ENCODE measurements at places on chromosomes 3 and 15.

GRCh38 chr3:57956119-57956832 lies 51.9 kb upstream of the FLNB start:
- peak overlapping the region; percentile 31 for H3K27ac ChIP-seq
- no peak overlapping the region for H3K4me3 ChIP-seq
- H3K4me1 ChIP-seq, result peaks cover 61% of the 10 kb centered on the region
- no peaks in the 10 kb centered on the region for H3K27me3 ChIP-seq
- ATAC-seq, result no peak
- H3K36me3 ChIP-seq, result no peaks in the 10 kb centered on the region

DNA sequence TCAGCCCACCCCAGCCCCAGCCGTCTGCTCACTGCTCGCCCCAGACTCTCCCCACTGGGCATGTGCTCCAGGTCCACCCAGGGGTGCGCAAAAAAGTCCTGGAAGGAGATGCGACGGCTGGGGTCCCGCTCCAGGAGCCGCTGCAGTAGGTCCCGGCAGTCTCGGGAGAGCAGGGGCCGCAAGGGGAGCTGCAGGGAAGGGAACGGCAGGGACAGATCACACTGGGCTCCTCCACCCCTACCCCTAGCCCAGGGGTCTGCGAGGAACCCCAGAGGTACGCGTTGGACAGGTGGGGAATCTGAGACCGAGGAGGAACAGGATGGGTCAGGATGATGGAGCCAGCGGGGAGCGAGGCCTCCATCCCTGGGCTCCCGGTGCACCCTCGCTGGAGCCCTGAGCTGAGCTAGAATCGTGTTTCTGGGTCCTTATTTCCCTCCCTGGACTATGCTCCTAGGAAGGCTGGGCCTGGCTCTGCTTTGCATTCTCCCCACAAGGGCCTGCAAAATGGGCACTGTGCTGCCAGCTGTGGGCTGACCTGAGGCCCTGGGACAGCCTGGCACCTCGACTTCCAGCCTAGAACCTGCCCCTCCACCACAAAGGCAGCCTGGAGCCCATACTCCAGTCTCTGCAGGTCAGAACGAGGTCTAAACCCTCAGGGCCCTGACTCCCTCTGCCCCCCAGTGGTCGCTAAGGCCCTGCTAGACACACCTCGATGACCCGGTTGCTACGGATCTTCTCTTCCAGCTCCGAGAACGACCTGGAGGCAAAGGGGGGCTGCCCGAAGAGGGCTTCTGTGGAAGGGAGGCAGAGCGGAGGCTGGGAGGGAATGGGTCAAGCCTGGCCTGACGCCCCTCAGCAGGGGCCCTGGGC lies 3.2 kb downstream of the ULK3 start:
- ATAC-seq, result no peak
- no peak overlapping the region for H3K4me3 ChIP-seq
- no peak overlapping the region for H3K27ac ChIP-seq

DNA sequence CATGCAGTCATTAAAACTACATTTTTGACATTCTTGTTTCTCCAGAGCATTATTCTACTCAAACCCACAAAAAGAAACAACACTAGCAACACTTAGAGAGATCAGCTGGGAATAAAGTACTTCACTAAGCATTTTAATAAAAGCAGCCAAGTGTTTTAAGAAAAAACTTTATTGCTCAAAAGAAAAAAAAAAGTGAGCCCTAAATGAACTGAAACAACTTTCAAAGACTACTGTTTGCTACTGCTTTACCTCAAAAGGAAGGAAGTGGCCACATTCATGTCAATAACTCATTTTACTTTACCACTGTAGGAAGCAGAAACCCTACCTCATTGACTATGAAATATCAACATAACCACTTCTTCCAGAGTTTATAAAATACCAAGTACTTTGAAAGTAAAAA lies 91.3 kb downstream of the UACA start:
- no peak overlapping the region for H3K27ac ChIP-seq
- H3K4me1 ChIP-seq, result peaks cover 12% of the 10 kb centered on the region
- ATAC-seq, result no peak
- no peak overlapping the region for H3K4me3 ChIP-seq

- H3K27ac ChIP-seq, result no peak overlapping the region
- no peaks in the 10 kb centered on the region for H3K27me3 ChIP-seq
- no peaks in the 10 kb centered on the region for H3K4me1 ChIP-seq
- H3K36me3 ChIP-seq, result no peaks in the 10 kb centered on the region
- ATAC-seq, result no peak
- H3K4me3 ChIP-seq, result no peak overlapping the region
These were observed 264.3 kb upstream of the ARHGEF26 start for GRCh38 chr3:153856932-153857331.

GRCh38 chr3:10012106-10012505 lies 14.1 kb upstream of the FANCD2 start:
- H3K27ac ChIP-seq, result peak overlapping the region; percentile 83
- H3K27me3 ChIP-seq, result no peaks in the 10 kb centered on the region
- no peaks in the 10 kb centered on the region for H3K36me3 ChIP-seq
- no peak overlapping the region for H3K4me3 ChIP-seq
- no peak for ATAC-seq

- ATAC-seq, result no peak
- no peaks in the 10 kb centered on the region for H3K27me3 ChIP-seq
- H3K36me3 ChIP-seq, result no peaks in the 10 kb centered on the region
- no peak overlapping the region for H3K4me3 ChIP-seq
- no peak overlapping the region for H3K27ac ChIP-seq
These were observed 1129.6 kb downstream of the OTOL1 start for GRCh38 chr3:162626172-162626571.

GRCh38 chr15:52295421-52296001 lies at the start of gene MYO5C:
MYO5C (minus strand) TSS chr15:52295804; CDS start chr15:52295636, 168 bp downstream.
- H3K27ac ChIP-seq, result no peak within 1 kb of the TSS
- H3K36me3 ChIP-seq, result no peaks in the 10 kb centered on the region
- H3K4me1 ChIP-seq, result peaks cover 17% of the 10 kb centered on the region
- peaks cover 19% of the 10 kb centered on the region for H3K27me3 ChIP-seq

DNA sequence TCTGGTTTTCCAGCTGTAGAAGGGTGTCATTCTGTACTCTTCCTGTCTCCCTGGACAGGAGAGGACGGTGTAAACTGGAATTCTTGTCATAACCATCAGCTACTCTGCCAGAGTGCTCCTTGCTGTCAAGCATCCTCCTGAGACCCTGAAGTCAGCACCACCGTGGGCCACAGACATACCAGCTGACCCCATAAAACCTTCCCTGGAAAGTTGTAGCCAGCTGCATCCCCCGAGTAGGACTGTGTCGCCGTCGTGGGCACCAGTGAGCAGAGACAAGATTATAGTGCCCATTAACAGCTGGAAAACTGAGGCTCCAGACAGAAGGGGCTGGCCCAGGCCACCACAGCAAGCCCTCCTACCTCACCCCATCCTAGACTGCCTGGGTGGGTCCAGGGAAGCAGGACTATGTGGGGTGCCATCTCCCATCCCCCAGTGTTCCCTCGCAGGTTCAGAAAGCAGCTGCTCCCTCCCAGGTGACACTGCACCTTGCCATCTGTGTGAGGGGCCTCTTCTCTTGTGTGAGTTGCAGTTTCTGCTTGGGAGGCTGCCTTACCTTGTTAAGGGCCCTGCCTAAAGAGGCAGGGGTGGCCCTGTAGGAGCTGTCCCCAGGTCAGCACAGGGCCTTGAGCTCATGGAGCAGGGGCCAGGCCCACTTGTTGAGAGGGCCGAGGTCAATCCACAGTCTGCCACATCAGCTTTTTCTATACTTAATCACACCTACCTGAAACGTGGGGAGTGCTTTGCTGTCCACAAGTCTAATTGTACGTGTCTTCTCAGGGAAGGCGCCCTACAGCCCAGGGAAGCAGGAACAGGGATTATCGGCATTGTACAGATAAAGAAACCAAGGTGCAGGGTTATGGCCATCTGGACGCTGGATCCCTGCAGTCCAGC lies 191.9 kb upstream of the LINGO1 start:
- H3K27ac ChIP-seq, result no peak overlapping the region
- H3K27me3 ChIP-seq, result peaks cover 48% of the 10 kb centered on the region
- peaks cover 8% of the 10 kb centered on the region for H3K4me1 ChIP-seq
- no peak for ATAC-seq
- H3K36me3 ChIP-seq, result no peaks in the 10 kb centered on the region
- H3K4me3 ChIP-seq, result no peak overlapping the region

GRCh38 chr3:132593947-132594323 lies 3.1 kb upstream of the ACKR4 start:
- ATAC-seq, result no peak
- H3K27me3 ChIP-seq, result no peaks in the 10 kb centered on the region
- H3K4me1 ChIP-seq, result no peaks in the 10 kb centered on the region
- peaks cover 42% of the 10 kb centered on the region for H3K36me3 ChIP-seq

- H3K27ac ChIP-seq, result no peak overlapping the region
- H3K4me3 ChIP-seq, result no peak overlapping the region
- H3K4me1 ChIP-seq, result no peaks in the 10 kb centered on the region
- no peaks in the 10 kb centered on the region for H3K27me3 ChIP-seq
These were observed 15.0 kb upstream of the ZBED2 start for GRCh38 chr3:111610189-111610588.

DNA sequence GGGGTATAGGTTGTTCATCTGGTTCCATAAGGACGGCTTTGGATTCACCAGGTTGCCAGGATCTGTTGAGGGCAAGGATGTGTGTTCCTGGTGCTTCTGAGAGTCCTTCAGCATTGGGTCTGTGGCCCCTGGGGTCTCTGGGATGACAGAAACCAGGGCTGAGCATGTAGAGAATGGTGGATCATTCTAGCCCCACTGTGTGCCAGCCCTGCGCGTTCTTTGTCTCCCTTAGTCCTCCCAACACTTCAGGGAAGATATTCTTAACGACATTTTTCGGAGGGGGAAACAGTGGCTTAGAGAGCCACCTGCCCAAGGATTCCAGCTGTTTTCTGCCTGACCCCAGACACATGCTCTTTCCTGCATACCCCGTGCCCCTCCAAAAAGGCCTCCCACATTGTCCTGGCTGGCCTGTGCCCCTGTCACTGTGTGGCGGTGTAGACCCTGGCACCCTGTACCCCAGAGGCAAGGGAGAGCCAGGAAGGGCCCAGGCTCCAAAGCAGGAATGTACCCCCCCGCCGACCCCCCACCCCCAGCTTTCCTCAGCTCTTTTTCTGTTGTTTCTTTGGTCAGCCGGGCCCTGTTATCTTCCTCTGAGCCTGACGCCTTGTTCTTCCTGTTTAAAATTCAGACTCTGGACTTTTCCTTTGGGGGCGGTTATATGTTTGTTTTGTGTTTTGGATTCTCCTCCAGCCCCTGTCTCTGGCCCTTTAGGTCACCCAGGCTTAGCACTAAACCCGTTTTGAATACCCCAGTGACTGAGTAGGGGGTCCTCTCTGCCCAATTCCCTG lies 57.8 kb upstream of the SMAD6 start:
- no peak for ATAC-seq
- no peaks in the 10 kb centered on the region for H3K36me3 ChIP-seq
- peak overlapping the region; percentile 48 for H3K27ac ChIP-seq
- peaks cover 17% of the 10 kb centered on the region for H3K4me1 ChIP-seq
- no peaks in the 10 kb centered on the region for H3K27me3 ChIP-seq

DNA sequence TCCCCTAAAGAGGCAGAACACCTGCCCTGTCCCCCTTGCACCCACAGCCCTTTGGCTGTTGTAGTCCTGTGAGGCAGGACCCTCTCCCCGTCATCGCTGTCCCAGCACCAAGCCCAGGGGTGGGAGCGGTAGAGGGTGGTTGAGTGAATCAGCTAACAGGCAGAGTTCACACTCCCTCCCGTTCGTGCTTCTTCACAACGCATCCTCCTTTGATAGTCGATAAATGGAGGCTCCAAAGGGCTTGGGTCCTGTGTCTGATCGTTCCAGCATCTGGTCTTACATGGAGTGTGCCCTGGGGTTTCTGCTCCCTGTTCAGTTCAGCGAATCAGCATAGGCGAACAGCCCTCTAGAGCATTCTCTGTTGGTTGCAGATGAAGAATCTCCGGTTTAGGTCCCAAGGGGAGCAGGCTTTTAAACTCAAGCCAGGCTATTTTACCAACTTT lies 820 bp upstream of the HMCES start:
- H3K27ac ChIP-seq, result peak overlapping the region; percentile 76
- no peaks in the 10 kb centered on the region for H3K27me3 ChIP-seq
- H3K4me1 ChIP-seq, result peaks cover 38% of the 10 kb centered on the region
- no peaks in the 10 kb centered on the region for H3K36me3 ChIP-seq

GRCh38 chr3:37715358-37715757 lies 146.3 kb upstream of the CTDSPL start:
- no peaks in the 10 kb centered on the region for H3K4me1 ChIP-seq
- no peak for ATAC-seq
- H3K4me3 ChIP-seq, result no peak overlapping the region
- no peaks in the 10 kb centered on the region for H3K27me3 ChIP-seq
- H3K36me3 ChIP-seq, result no peaks in the 10 kb centered on the region

GRCh38 chr15:50431204-50431603 lies 7.0 kb downstream of the USP8 start:
- H3K4me3 ChIP-seq, result no peak overlapping the region
- no peaks in the 10 kb centered on the region for H3K36me3 ChIP-seq
- H3K27ac ChIP-seq, result no peak overlapping the region
- H3K4me1 ChIP-seq, result no peaks in the 10 kb centered on the region
- no peak for ATAC-seq

GRCh38 chr3:110811050-110811449 lies 260.6 kb upstream of the NECTIN3 start:
- no peaks in the 10 kb centered on the region for H3K4me1 ChIP-seq
- no peak overlapping the region for H3K27ac ChIP-seq
- H3K27me3 ChIP-seq, result no peaks in the 10 kb centered on the region
- no peaks in the 10 kb centered on the region for H3K36me3 ChIP-seq

DNA sequence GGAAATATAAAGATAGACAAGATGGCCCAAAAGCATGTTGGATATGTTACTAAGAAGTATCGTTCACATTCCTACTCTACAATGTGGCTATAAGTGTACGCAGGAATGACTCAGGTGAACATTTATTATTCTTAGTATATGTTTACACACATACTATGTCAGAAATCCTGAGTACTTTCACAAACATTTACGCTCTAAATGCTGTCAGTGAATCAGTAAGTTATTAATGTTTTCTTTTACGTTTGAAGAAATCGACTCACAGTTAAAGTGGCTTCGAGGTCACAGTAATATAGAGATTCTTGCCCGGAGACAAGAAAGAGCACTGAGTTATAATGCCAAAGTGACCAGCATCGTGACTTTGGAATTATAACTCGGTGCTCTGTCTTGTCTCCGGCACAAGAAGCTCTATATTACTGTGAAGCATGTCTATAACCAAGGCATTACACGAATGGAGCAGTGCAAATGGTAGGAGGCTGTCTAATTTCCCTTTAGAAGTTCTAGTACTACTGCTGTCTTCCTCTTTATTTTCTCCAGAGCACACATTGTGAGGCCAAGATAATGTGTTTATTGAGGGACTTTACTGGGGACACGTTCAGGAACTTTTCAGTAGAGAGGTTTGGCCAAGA lies 61.8 kb upstream of the P3H2 start:
- H3K27ac ChIP-seq, result no peak overlapping the region
- no peak for ATAC-seq
- no peak overlapping the region for H3K4me3 ChIP-seq
- no peaks in the 10 kb centered on the region for H3K36me3 ChIP-seq

- no peaks in the 10 kb centered on the region for H3K36me3 ChIP-seq
- ATAC-seq, result no peak
- no peaks in the 10 kb centered on the region for H3K4me1 ChIP-seq
- H3K4me3 ChIP-seq, result no peak overlapping the region
- H3K27me3 ChIP-seq, result no peaks in the 10 kb centered on the region
These were observed 714.8 kb downstream of the FHIT start for GRCh38 chr3:60536420-60536819.

- ATAC-seq, result peak; percentile 20
- H3K36me3 ChIP-seq, result no peaks in the 10 kb centered on the region
- H3K4me1 ChIP-seq, result no peaks in the 10 kb centered on the region
These were observed 40.8 kb downstream of the EOMES start for GRCh38 chr3:27681249-27681748.
